IMR-90 (cell line): ENCODE measurements at places on chromosomes 7 and 10. TPM values are rescaled to one million over a fixed set of nuclear protein-coding genes. Genes with fewer than 3 reads are reported as not detected.

- H3K36me3 ChIP-seq, result no peaks in the 10 kb centered on the region
- H3K4me3 ChIP-seq, result no peak overlapping the region
- H3K4me1 ChIP-seq, result no peaks in the 10 kb centered on the region
- DNase-seq, result no peak
Observed at GRCh38 chr7:156347132-156347531, 293.4 kb upstream of the RNF32 start.

GRCh38 chr10:75335983-75336382 is 65.6 kb downstream of the ZNF503 start:
- no peak for DNase-seq
- H3K27me3 ChIP-seq, result peaks cover 9% of the 10 kb centered on the region
- no peaks in the 10 kb centered on the region; the same call in 1 of the 2 replicates for H3K4me1 ChIP-seq
- H3K36me3 ChIP-seq, result no peaks in the 10 kb centered on the region
- no peak overlapping the region for H3K27ac ChIP-seq

Gene NCAPG2
- 25.8 and 31.7 TPM in 2 replicates for total RNA-seq

Gene RBP3
- total RNA-seq, result not detected in 2 replicates

DNA sequence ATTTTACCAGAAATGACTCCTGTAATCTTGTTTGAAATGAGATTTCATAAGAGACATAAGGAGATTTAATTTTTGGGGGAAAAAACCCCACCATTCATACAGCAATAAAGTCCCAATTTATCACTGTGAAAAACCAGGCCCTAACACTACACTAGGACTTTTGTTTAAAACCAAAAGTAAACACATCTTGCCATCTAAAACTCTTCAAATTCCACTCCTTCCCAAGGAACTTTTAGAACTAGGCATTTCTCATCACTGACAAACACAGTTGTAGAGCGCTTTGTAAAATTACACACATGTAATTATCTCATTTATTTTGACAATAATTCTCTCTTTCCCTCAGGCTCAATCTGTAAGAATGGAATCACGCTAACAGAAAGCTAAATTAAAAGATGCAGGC is 128.1 kb upstream of the C1QL3 start:
- no peak overlapping the region for H3K4me3 ChIP-seq
- peaks cover 2% of the 10 kb centered on the region for H3K4me1 ChIP-seq

DNA sequence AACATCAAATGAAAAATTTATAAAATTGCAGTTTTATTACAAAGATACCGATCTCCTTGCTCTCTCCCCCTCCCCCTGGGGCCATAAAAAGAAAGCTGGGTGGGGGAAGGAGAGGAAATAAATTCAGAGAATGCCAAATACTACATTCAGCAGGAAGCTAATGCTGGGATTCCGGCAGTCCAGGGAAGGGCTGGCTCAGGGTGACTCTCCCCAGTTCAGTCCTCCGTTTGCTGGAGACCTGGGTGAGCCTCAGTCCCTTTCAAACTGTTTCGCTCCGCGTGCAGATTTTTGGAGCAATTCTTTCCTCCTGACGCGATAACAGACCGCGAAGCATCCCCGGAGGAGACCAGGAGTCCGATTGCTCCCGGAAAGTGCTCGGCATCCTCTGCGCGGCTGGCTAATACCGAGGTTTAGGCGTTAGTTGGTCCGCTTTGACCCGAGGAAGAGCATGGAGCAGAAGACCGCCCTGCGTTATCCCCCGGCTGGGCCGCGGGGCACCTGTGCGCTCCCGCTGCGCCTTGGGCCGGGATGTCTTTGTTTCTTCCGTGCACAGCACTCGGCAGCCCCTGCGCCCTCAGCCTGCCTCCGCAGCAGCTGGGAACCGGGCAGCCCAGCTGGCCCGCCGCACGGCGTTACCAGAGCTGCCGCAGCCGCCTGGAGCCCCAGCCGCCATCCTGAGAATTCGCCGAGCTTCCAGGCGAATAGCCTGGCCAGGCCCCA is 3.9 kb upstream of the HOXA2 start:
- H3K36me3 ChIP-seq, result peaks cover 9% of the 10 kb centered on the region; the same call in 1 of the 2 replicates
- H3K27ac ChIP-seq, result peak overlapping the region; percentile 96
- H3K4me3 ChIP-seq, result peak overlapping the region; percentile 22
- peak; percentile 58 for DNase-seq

DNA sequence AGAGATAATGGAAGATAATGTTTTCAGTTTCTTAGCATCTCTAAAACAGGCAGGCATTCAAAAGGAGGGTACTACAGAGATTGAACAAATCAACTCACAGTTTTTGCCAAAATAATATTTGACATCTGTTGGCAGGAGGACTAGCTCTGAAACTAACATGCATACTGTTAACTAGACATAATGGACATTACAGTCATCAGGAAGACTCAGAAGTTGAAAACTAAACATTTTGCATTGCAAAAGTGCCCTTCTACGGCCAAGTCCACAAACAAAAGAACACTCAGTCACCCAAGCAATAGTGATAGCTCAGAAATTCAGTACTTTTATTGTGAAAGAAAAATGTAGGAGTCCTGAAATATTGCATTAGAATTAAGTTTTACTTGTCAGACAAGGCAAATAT is 399.0 kb downstream of the HGF start:
- 0 out of 2 replicates have a peak, but pooled peaks cover 2% of the 10 kb centered on the region for H3K4me1 ChIP-seq
- no peaks in the 10 kb centered on the region for H3K27me3 ChIP-seq
- no peak overlapping the region for H3K4me3 ChIP-seq
- no peaks in the 10 kb centered on the region for H3K36me3 ChIP-seq
- no peak overlapping the region for H3K27ac ChIP-seq

- no peaks in the 10 kb centered on the region for H3K36me3 ChIP-seq
Observed at GRCh38 chr7:44854644-44855364, 6.9 kb upstream of the H2AZ2 start.

Gene PNLIPRP3
- not detected in 2 replicates for total RNA-seq

Gene ANKIB1
- 33.9 and 39.4 TPM in 2 replicates for total RNA-seq

DNA sequence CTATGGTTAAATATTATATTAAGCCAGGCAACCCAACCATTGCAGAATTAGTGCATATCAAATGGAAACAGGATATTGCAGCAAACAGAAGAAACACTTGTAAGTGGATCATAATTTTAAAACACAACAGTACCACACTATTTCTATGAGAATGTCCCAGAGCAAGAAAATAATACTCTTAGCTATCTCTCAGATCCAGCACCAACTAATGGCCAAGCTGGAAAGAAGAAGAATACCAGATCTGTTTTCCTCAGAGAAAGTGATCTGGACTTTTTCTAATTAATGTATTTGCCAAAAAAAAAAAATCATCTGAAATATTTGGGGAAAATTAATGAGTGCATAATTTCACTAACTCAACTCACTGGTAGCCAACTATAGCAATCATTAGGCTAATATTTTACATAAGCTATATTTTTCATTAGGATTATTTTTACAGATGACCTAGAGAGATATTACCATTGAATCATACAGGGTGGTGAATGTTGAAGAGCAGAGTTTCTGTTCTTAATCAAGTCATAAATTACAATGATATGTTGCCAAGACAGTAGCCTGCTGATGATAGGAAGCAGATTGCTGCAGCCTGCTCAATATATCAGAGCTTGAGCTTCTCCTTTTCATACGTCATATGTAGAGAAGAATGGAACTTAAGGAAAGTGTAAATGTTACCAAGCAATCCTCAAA is 995.4 kb upstream of the LRRN3 start:
- no peaks in the 10 kb centered on the region for H3K36me3 ChIP-seq
- H3K4me3 ChIP-seq, result no peak overlapping the region
- no peaks in the 10 kb centered on the region for H3K4me1 ChIP-seq
- H3K27me3 ChIP-seq, result no peaks in the 10 kb centered on the region

- peaks cover 5% of the 10 kb centered on the region for H3K4me1 ChIP-seq
- no peaks in the 10 kb centered on the region for H3K27me3 ChIP-seq
- no peaks in the 10 kb centered on the region for H3K36me3 ChIP-seq
- no peak overlapping the region for H3K4me3 ChIP-seq
- H3K27ac ChIP-seq, result no peak overlapping the region
Observed at GRCh38 chr7:30142710-30143109, 7.9 kb downstream of the MTURN start.

Gene SPDYE11
- not detected in 2 replicates for total RNA-seq

- no peak overlapping the region for H3K4me3 ChIP-seq
- no peaks in the 10 kb centered on the region for H3K36me3 ChIP-seq
- no peak overlapping the region for H3K27ac ChIP-seq
Observed at GRCh38 chr7:142587578-142588191, 161.6 kb upstream of the PRSS1 start.

GRCh38 chr7:25388681-25389080 is 160.4 kb upstream of the NPVF start:
- no peaks in the 10 kb centered on the region for H3K36me3 ChIP-seq
- H3K27ac ChIP-seq, result no peak overlapping the region
- DNase-seq, result no peak
- H3K4me1 ChIP-seq, result no peaks in the 10 kb centered on the region
- H3K27me3 ChIP-seq, result peaks cover 6% of the 10 kb centered on the region

Gene PLEKHS1
- not detected in 2 replicates for total RNA-seq

DNA sequence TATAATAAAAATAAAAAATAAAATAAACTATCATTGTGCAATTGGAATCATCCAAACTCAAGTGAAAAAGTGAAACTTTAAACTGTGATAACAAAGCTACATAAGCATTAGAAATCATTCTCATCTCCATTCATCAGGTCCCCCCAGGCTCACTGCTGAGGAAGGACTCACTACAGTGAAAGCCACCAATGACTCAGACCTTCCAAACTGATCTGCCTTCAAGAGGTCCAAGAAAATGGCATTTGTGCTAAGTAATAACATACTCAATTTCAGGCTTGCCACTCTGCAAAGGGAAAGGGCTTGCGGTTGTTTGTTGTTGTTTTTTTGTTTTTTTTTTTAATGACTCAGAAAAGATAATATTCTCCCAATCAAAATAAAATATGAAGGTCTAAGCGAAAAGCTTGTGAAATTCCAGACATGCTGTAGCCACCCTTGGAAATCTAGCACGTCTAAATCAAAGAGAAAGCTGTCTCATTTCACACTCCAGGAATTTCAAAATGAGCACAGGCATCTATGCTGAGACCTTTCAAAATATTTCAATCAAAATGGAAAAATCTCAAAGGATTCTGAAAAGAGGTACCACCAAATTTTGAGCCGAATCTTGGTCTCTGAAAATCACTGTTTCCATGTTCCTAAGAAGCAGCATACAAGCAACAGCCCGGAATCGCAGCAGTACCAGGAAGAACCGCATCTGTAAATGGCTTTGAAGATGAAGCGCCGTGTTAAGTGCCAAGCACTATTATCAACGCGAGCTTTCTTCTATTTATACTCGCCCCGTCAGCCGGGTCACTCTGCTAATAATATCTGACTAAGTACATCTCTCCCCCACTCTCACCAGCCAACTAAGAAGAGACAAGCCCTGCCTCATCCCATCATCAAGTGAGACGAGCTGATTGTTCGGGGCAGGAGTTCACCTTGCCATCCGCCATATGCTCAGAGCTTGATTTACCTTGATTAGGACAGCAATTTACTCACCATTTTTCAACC is 13.5 kb downstream of the SFMBT2 start:
- H3K27ac ChIP-seq, result no peak overlapping the region
- no peaks in the 10 kb centered on the region for H3K4me1 ChIP-seq
- DNase-seq, result peak; percentile 16
- H3K36me3 ChIP-seq, result no peaks in the 10 kb centered on the region
- no peaks in the 10 kb centered on the region for H3K27me3 ChIP-seq

DNA sequence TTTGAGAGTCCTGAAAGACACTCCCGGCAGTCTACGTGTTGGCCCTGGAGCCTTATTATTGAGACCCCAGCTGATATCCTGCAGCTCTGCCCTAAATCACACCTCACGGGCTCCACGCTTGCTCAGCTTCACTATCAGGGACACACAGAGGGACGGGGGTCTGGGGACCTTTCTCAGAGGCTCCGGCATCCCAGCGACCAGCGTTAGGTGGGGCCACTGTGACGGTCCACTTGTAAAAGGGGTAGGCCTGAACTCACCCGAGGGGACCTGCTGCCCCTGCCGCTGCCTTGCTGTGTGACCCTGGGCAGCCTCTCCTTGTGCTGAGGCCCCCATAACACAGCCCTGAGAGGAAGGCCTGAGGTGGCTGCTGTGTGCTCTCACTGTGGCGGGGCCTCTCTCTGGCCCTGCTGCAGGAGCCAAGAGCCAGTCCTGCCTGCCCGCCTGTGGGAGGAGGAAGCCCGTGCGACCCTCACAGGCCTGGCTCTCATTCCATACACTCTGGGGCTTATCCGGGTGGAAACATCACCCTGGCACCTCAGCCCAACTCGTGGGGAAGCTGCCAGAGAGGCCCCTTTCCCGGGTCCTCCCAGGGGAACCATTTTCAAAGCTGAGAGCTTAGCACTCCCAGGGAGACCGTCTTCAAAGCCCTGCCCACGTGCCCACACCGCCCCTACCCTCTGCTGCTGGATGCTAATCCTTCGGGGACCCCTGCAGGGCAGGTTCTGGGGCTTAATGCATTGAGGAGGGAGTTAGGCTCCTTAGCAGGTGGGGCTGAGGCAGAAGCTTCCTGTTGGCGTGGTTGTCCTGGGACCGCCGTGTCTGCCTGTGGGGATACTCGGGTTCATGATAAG is 21.7 kb downstream of the AQP1 start:
- DNase-seq, result no peak
- no peaks in the 10 kb centered on the region for H3K4me1 ChIP-seq
- no peak overlapping the region for H3K27ac ChIP-seq
- no peak overlapping the region for H3K4me3 ChIP-seq
- no peaks in the 10 kb centered on the region for H3K36me3 ChIP-seq
- H3K27me3 ChIP-seq, result peaks cover 26% of the 10 kb centered on the region

- H3K4me1 ChIP-seq, result no peaks in the 10 kb centered on the region
- no peaks in the 10 kb centered on the region for H3K27me3 ChIP-seq
- H3K4me3 ChIP-seq, result no peak overlapping the region
- no peaks in the 10 kb centered on the region for H3K36me3 ChIP-seq
- DNase-seq, result peak; percentile 3
Observed at GRCh38 chr10:98536551-98536950, 89.8 kb upstream of the HPS1 start.

DNA sequence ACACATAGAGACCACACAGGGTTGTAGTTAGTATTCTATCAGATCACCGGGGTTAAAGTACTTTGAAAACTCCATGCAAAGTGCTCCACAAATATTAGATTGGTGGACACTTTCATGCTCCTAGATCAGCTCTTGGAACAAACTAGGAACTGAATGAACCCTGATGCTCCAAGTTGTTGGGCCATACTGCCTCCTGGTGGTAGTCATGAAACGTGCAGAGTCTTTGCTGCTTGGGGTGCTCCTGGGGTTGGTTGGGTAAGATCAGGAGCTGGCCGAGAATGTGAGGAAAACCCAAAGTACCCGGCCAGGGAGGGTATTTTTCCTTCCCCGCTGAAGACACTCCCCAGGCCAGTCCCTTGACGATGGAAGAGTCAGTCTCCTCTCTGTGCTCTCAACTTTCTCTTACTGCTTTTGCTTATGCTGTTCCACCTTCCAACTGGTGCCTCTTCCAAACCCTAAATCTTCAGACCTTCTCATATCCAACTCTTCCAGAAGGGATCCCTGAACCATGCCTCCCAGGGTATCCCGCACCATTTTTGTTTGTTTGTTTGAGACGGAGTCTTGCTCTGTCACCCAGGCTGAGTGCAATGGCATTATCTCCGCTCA is 918 bp upstream of the RPEL1 start:
- no peak overlapping the region for H3K4me3 ChIP-seq
- no peak overlapping the region for H3K27ac ChIP-seq
- H3K27me3 ChIP-seq, result no peaks in the 10 kb centered on the region
- H3K36me3 ChIP-seq, result no peaks in the 10 kb centered on the region

Gene CDC14C
- under 0.01 TPM in 2 replicates for total RNA-seq

Gene AMZ1
- 0.54 and 0.83 TPM in 2 replicates for total RNA-seq

GRCh38 chr7:20963556-20964280 is 177.0 kb upstream of the SP8 start:
- H3K27ac ChIP-seq, result no peak overlapping the region
- H3K4me1 ChIP-seq, result no peaks in the 10 kb centered on the region
- H3K4me3 ChIP-seq, result no peak overlapping the region
- DNase-seq, result no peak
- no peaks in the 10 kb centered on the region for H3K36me3 ChIP-seq

- H3K27me3 ChIP-seq, result no peaks in the 10 kb centered on the region
- no peaks in the 10 kb centered on the region for H3K36me3 ChIP-seq
- H3K27ac ChIP-seq, result peak overlapping the region; percentile 71; the same call in 1 of the 2 replicates
- DNase-seq, result peak; percentile 53
Observed at GRCh38 chr7:117385363-117386109, 41.8 kb downstream of the ASZ1 start.

Gene TRIM4
- 10.6 and 15.3 TPM in 2 replicates for total RNA-seq
